Fibroblast of lung (primary cell): ENCODE measurements at places on chromosomes 1 and 21. TPM values are rescaled to one million over a fixed set of nuclear protein-coding genes. Genes with fewer than 3 reads are reported as not detected.

RHBDL2 gene
- 0.26 and 1.5 TPM in 2 replicates for total RNA-seq

GRCh38 chr1:188611432-188611831 is 1782.7 kb downstream of the PLA2G4A start:
- H3K27me3 ChIP-seq = no peaks in the 10 kb centered on the region
- H3K4me3 ChIP-seq = no peak overlapping the region
- no peak for DNase-seq
- no peaks in the 10 kb centered on the region for H3K4me1 ChIP-seq
- no peak overlapping the region for H3K27ac ChIP-seq

LRRC8B gene
- 0.77 and 0.83 TPM in 2 replicates for total RNA-seq

BRDT gene
- not detected in 2 replicates for total RNA-seq

DNA sequence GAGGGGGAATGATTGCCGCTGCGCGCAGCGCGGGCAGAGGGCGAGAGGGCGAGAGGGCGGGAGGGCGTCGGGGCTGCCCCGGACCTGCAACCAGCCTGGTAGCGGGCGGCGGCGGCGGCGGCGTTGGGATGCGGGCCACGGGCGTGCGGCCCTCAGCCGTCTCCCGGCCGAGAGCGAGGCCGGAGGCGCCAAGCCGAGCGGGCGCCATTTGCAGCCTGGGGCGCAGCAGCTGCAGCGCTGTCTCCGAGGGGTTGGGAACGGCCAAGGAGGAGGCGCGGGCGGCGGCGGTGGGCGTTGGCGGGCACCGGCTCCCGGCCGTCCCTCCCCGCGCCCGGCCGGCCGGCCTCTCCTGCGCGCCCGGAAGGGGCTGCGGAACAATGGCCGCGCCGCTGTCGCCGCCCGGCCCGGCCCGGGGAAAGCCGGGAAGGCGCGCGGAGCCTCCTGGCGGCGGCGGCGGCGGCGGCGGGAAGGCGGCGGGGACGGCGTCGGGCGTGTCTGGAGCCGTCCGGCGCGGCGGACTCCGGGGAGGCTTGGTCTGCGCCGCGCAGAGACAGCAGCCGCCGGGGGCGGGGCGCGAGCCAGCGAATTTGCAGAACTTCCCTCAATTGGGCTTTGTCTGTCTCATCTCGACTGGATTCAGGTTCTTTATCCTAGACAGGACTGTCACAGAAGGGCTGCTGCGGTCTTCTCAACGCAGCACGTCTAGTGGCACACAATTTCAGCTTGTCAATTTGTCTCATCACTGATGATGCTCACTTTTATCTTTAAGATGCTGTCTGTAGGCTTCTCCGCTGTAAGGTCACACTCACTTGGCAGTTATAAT is 35.7 kb downstream of the ZBTB8B start:
- peak overlapping the region; percentile 58 for H3K4me3 ChIP-seq
- no peaks in the 10 kb centered on the region for H3K36me3 ChIP-seq
- H3K27me3 ChIP-seq = no peaks in the 10 kb centered on the region
- H3K27ac ChIP-seq = peak overlapping the region; percentile 27
- H3K4me1 ChIP-seq = no peaks in the 10 kb centered on the region
- DNase-seq = peak; percentile 49

DNA sequence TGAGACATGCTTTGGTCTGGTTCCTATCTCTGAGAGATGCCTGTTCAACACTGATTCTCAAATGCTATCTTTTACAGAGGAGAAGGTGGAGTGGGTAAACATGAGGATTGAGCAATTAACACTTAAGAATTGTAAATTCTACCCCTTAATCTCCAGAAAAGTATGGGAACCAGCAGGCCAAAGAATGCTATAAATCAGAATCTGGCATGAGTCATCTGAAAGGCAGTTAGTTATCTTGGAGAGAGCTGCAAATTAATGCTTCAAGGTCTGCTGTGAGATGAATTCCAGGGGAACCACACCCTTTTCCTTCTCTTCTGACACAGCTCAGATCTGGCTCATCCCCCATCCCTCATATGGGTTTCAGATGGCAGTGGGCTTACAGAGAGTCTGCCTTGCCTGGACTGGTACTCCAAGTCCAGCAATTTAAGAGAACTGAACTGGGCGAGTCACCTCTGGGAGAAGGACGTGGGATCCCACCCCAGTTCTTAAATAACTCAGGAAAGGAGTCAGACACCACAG is 5.2 kb downstream of the S100A10 start:
- peak overlapping the region; percentile 84 for H3K27ac ChIP-seq
- H3K4me1 ChIP-seq = peaks cover 27% of the 10 kb centered on the region
- no peaks in the 10 kb centered on the region for H3K27me3 ChIP-seq
- peak overlapping the region; percentile 66 for H3K4me3 ChIP-seq
- peak; percentile 62 for DNase-seq
- H3K36me3 ChIP-seq = peaks cover 6% of the 10 kb centered on the region

IL24 gene
- 0.17 TPM in 1 of 2 replicates, not detected in the other for total RNA-seq

NR1I3 gene
- not detected in 2 replicates for total RNA-seq

- no peaks in the 10 kb centered on the region for H3K27me3 ChIP-seq
- H3K27ac ChIP-seq = no peak overlapping the region
- no peak for DNase-seq
- no peak overlapping the region for H3K4me3 ChIP-seq
Observed at GRCh38 chr1:118716775-118717174, 271.4 kb downstream of the TBX15 start.

GRCh38 chr1:192983349-192983980 is 75.7 kb downstream of the UCHL5 start:
- no peak overlapping the region for H3K4me3 ChIP-seq
- DNase-seq = no peak
- H3K27ac ChIP-seq = no peak overlapping the region
- H3K27me3 ChIP-seq = no peaks in the 10 kb centered on the region
- no peaks in the 10 kb centered on the region for H3K36me3 ChIP-seq
- no peaks in the 10 kb centered on the region for H3K4me1 ChIP-seq

TNFRSF14 gene
- total RNA-seq = 76.3 and 85.0 TPM in 2 replicates

GRCh38 chr1:1550591-1551432 is 10.4 kb upstream of the TMEM240 start:
- no peaks in the 10 kb centered on the region for H3K27me3 ChIP-seq
- peak overlapping the region; percentile 0 for H3K27ac ChIP-seq
- H3K36me3 ChIP-seq = peaks cover 8% of the 10 kb centered on the region
- H3K4me1 ChIP-seq = peaks cover 21% of the 10 kb centered on the region
- no peak overlapping the region for H3K4me3 ChIP-seq
- no peak for DNase-seq

QSOX1 gene
- total RNA-seq = 1,004 and 1,312 TPM in 2 replicates

DNA sequence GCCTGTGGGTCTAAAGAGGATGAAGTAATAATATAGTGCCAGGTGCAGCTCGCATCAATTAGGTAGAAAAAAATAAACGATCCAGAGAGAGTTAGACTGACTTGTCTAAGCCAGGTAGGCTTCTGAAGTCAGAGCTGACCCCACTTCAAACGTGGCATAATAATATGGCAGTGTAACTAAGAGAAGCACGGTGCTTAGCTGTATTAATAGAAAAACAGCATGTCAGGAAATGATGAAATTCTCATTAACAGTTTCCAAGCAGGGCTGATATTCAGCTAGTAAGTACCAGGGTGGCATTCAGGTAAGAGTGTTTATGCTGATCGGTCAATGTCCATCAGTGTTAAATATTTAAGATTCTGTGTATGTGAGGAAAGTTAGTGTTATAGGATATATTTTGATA is 145.8 kb upstream of the SAMSN1 start:
- no peaks in the 10 kb centered on the region for H3K27me3 ChIP-seq
- no peaks in the 10 kb centered on the region for H3K36me3 ChIP-seq
- H3K27ac ChIP-seq = no peak overlapping the region

- no peak overlapping the region for H3K27ac ChIP-seq
- H3K4me3 ChIP-seq = peak overlapping the region; percentile 61
- no peak for DNase-seq
Observed at GRCh38 chr21:42219606-42220137, 732 bp downstream of the ABCG1 start.

- no peak overlapping the region for H3K4me3 ChIP-seq
- H3K27me3 ChIP-seq = no peaks in the 10 kb centered on the region
- DNase-seq = no peak
- H3K36me3 ChIP-seq = no peaks in the 10 kb centered on the region
- peaks cover 6% of the 10 kb centered on the region for H3K4me1 ChIP-seq
Observed at GRCh38 chr1:101233495-101233894, 3.3 kb upstream of the S1PR1 start.

GRCh38 chr1:53712276-53712675 is 26.7 kb downstream of the GLIS1 start:
- no peak overlapping the region for H3K4me3 ChIP-seq
- no peaks in the 10 kb centered on the region for H3K36me3 ChIP-seq
- no peaks in the 10 kb centered on the region for H3K4me1 ChIP-seq
- DNase-seq = no peak
- no peak overlapping the region for H3K27ac ChIP-seq
